CD8-positive, alpha-beta memory T cell (primary cell): ENCODE measurements at places on chromosomes 1 and 21.

DNA sequence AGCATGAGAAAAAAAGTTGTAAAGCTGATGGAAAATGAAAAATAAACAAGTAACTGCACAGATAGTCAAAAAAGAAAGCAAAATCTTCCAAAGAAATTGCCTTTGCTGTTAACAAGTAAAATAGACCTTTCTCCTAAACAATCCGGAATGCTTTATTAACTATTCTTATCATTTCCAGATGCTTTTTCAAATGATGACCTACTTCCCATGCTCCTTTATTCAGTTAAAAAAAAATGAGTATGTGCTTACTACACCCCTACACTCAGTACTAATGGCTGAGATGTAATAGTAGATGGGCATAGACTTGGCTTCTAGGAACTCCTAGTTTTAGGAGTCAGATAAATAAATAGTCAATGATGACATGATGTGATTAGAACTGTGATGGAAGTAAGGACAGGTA is 108.5 kb downstream of the NIBAN1 start:
- DNase-seq: no peak

GRCh38 chr1:245673881-245674414 is 519.2 kb downstream of the KIF26B start:
- no peak for DNase-seq

DNA sequence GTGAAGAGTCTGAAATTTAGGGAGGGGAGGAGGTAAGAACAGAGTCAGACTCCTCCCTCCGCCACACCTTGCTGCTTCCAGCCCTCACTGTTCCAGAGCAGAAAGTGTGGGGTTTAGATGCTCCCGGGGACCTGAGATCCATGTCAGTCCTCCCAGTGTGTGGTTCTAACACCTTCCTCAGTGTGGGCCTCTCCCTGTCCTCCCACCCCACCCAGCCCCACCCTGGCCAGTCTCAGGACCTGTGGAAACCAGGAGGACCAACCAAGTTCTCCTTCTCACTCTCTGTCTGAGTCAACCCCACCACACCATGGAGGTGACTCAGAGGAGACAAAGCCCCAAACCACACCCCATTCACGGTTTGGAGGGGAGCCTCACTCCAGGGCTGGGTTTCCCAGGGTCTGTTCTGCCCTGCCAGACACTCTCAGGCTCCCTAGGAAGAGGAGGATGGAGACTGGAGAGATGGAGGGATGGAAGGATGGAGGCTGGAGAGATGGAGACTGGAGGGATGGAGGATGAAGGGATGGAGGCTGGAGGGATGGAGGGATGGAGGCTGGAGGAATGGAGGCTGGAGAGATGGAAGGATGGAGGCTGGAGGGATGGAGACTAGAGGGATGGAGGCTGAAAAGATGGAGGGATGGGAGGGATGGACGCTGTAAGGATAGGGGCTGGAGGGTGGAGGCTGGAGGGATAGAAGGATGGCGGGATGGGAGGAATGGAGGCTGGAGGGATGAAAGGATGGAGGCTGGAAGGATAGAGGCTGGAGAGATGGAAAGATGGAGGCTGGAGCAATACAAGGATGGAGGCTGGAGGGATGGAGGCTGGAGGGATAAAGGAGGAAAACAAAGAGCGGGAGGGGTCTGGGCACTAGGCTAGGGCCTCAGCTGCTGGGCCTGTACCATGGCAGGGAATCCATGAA is 100.9 kb upstream of the RUNX3 start:
- DNase-seq: peak; percentile 67

GRCh38 chr1:175410560-175410959 is 218.0 kb upstream of the KIAA0040 start:
- no peak for DNase-seq

- no peak for DNase-seq
Observed at GRCh38 chr1:156140879-156141707, 12.3 kb upstream of the SEMA4A start.

GRCh38 chr1:5682626-5683225 is 309.5 kb downstream of the NPHP4 start:
- no peak for DNase-seq

DNA sequence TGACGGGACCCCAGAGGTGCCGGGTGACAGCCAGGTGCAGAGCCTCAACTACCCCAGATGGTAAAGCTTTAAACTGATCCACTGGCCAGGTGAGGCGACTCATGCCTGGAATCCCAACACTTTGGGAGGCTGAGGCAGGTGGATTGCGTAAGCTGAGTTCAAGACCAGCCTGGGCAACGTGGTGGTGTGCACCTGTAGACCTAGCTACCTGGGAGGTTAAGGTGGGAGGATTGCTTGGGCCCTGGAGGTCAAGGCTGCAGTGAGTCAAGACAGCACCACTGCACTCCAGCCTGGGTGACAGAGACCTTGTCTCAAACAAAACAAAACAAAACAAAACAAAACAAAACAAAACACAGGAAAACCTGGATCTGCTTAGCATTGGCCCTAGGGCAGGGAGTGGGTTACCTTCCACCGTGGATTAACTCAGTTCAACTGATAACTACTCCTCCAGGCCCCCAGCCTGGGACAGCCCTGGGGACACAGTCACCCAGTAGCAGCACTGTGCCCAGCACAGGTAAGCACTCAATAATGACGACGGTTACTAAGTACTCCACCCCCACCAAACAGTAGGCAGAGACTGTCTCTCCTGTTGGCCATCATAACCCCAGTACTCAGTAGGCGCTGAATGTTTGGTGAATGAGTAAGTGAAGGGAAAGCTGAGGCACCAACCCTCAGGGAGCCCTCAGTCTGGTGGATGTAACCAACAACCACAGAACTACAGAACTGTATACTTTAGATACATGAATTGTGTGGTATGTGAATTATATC is 21.6 kb downstream of the SLC66A1 start:
- DNase-seq: no peak

- DNase-seq: no peak
Observed at GRCh38 chr1:238960071-238960470, 426.3 kb upstream of the CHRM3 start.

DNA sequence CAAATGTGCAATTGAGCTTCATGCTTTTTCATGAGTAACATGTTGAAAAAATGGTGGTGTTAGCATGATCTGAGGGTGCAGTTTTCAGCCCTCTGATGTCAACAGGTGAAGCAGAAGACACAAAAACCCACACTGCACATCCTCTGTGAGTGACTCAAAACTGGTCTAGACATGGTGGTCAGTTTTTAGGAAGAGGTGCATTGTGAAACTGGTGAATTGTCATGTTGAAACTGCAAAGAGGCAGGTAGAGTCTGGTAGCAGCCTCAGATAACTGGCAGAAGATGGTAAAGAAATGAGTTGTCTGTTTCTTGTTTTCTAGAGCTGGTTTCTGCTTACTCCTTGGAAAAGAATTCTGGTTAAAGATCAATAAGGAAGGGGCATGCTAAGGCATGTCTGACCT is 97.3 kb upstream of the HMCN1 start:
- DNase-seq: no peak

DNA sequence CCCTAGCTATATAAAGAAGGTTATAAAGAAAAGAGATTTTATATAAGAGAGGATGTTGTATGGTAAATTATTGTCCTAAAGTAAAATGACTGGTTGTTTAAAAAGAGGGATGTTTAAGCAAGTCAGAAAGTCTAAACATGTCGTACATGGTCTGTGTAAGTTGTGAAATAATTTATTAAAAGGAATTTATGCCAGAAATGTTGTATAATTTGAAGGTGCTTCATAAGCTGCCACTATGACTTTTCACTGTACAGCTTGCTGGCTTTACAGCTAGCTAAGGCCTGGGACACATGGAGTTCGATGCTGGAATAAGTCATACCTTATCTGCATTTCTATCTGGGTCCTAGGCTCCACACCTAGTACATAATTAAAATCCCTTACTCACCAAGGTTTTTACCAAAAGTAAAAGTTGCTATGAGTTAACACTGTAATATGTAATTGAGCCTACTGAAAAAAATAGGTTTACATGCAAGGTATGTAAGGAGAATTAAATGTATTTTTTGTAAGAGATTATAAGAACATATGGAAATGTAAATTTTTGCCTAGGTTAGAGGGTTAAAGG is 59.0 kb upstream of the EDEM3 start:
- DNase-seq: no peak

DNA sequence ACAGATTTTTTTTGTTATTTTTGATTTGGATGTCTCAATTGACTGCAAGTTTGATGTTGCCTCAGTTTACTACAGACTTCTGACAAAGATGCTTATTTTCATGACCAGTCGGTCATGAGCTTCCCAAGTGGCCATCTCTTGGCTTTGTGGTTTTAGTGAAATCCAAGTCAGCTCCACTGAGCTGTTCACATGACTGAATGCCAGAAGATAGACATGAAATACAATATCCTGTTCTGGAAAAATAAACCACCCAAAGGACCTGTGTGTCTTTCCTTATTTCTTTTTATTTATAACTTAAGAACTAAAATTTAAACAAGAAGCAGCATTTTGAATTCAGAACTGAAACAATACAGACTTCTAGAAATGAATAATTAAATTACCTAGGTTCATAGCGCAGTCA is 89.3 kb downstream of the HMCN1 start:
- no peak for DNase-seq

DNA sequence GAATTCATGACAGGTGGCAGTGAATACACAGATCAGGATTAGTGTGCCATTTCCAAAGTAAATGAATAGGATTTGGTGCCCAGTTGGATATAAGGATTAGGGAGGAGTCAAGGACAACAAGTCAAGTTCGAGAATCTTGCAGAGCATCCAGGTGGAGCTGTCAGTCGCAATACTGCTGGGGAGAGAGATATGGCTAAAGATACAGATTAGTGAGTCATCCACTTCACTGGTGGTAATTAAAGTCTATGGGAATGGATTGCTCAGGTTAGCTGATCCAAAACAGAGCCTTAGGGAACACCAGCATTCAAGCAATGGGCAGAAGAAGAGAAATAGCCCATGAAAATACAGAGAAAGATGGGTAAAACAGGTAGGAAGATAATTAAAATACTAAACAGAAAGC is 26.8 kb downstream of the BCAS2 start:
- DNase-seq: no peak

DNA sequence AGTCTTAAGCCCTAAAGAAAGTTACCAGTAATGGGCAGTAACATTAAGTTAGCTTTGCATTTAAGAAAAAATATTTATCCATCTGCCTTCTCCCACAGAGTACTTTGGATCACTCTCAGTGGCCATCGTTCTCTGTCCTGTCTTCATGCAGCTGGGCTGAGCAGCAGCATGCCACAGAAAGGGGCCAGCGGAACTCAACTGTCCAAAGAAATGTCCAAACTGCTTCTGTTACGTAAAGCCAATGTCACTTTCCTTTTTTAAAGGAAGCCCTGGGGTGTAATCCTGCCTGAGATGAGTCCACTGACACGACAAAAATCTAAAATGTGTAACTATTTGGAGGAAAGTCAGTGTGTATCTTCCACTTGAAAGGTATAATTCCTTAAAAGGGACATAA is 291.6 kb downstream of the SMYD3 start:
- no peak for DNase-seq

GRCh38 chr1:87174724-87175245 is 153.9 kb upstream of the LMO4 start:
- DNase-seq: no peak

DNA sequence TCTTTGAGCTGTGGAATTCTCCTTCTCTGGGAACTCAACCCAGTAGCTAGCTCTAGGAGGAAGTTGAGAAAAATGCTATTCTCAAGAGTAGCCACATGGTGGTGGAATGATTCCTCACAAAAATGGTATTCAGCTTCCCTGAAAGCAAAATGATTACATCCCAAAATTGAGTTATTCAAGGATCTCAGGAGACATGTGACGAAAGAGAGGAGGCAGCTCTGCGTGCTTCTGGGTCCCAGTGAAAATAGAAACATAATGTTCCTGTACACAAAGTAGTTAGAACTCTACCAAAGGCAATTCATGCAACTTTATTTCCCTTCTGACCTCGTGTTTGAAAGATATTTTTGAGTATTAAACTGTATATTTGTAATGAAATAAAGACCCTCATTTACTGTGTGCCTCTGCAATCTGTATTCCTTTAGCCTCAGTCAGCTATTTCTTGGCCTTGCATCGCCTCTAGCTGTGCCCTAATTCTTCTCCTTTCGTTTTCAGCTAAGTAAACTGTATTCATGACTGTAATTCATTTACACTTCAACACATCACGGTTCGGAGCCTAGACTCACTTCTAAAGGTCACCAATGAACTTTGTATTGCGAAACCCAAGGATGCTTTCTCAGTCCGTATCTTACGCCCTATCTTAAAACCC is 167.3 kb downstream of the FASLG start:
- no peak for DNase-seq

DNA sequence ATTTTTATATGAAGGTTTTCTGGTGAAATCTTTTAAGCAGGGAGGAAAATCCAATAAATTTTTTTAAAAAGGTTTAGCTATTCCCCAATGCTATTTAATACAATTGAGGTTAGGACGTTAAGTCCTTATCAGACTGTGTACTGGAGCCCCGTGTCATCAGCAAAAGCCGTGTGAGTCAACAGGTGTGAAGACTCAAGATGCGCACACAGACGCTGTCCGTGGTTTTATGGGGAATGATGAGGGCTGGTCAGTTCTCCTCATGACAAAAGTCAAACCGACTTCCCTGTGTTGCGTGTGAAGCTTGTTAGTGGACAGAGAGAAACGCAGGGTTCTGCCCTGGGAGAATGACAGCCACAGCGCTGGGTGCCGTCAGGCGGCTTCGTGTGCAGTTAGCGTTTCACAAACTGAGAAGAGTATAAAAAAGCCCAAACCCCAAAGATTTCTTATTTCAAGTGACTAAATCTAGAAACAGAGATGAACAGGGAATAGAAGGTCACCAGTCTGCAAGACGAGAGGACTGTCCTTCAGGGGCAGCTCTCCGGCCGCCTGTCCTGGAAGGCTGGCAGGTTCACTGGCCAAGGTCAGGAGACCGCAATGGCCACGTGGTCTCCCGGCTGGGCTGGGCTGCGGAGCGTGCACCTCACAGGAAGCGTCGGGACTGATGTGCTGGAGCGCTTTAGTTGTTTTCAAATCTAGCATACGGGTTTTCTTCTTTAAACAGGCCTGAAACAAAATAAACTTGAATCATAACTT is 22.4 kb downstream of the PTTG1IP start:
- DNase-seq: no peak

- no peak for DNase-seq
Observed at GRCh38 chr1:35470977-35471613, 86.1 kb downstream of the KIAA0319L start.

GRCh38 chr1:12598974-12599373 is 19.0 kb downstream of the DHRS3 start:
- no peak for DNase-seq

- DNase-seq: no peak
Observed at GRCh38 chr21:45366931-45367401, 38.0 kb upstream of the COL18A1 start.
